Stimulated activated CD4-positive, alpha-beta T cell treated with anti-CD3 and anti-CD28 coated beads, Interleukin-1b, Interleukin-23, amount 100 ng/mL, for 24 hours (primary cell): ENCODE measurements at places on chromosomes 1 and 21.
A peak's percentile ranks its signal among the peaks of the same experiment; 100 is the strongest.

GRCh38 chr1:228842094-228842775 lies 107.0 kb downstream of the RHOU start:
- DNase-seq, result no peak

GRCh38 chr21:26850116-26850643 lies 5.0 kb upstream of the ADAMTS1 start:
- DNase-seq, result no peak

DNA sequence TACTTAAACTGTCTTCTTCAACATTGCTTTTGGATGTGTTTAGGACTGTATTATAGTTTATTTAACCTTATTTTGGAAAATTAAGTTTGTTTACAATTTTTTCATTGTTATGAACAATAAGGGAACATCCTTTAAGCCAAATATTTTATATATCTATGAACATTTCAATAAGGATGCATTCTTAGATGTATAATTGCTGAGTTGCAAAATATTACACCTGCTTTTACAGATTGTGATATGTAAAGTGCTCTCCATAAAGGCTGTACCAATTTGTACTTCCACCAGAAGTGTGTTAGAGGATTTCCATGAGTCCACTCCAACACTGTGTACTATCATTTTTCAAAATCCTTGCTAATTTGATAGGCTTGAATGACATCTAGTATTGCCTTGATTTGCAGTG lies 7.7 kb downstream of the IL23R start:
- no peak for DNase-seq

GRCh38 chr1:165637427-165637826 lies 6.4 kb downstream of the MGST3 start:
- no peak for DNase-seq

DNA sequence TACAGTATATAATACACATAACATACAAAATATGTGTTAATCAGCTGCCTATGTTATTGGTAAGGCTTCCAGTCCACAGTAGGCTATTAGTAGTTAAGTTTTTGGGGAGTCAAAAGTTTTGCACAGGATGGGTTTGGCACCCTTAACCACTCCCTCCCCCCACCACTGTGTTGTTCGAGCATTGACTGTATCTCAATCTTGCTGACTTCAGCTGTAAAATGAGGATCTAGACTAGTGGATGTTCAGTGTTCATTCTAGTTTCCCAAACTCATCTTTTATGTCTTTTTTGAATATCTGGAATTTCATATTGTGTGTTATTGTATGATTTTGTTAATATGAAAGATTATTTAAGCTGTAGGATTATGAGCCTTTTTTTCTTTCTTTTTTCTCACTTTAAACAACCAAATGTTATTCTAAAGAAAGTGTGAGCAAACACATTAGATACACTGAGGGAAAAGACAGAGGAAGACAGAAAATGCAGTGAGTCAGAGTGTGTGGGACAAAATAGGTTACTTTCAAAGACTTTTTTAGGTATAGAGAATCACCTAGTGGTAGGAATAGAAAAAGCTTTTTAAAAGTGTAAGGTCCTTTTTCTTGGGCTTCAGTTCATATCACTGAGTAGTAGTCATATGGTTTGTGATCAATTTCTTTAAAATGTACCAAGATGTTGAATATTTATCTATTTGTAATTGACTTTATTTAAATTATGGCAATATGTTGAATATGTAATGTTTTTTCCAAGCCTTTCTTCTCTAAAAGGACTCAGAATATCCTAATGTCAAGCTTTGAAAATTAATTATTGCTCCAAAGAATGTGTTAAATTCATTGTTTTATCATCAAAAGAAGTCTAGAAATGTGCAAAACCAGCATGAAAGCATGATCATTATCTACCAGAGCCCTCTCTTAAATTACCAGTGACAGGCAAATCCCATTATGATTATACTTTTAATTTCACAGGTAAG lies 17.9 kb upstream of the CENPF start:
- no peak for DNase-seq

GRCh38 chr1:155160128-155160527 lies 13.0 kb downstream of the KRTCAP2 start:
- no peak for DNase-seq

- DNase-seq, result no peak
These were observed 8.8 kb downstream of the FAM151A start for GRCh38 chr1:54614563-54614962.

DNA sequence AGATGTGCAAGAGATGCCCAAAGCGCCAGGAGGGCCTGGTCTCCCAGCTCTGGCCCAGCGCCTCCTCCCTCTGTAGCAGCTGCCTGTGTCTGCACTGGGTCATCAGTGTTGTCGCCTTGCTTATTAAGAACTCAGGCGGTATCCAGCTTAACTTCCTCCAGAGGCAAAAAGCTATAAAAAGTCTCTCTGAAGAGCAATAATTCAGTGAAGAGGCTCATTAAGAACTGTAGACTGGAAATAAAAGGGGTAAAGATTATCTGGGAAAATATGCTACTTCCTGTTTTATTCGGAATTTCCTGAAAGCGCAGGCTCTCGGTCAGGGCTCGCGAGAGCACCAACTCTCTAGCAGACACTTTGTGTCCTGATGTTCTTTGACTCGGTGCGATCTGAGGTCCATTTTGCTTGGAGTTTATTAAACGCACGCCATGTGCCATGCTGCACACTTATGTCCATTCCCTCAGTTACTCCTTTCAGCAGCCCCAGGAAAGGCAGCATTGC lies 70.4 kb downstream of the MRPS6 start:
- no peak for DNase-seq

- no peak for DNase-seq
These were observed 20.6 kb downstream of the LAMC2 start for GRCh38 chr1:183206538-183207122.

DNA sequence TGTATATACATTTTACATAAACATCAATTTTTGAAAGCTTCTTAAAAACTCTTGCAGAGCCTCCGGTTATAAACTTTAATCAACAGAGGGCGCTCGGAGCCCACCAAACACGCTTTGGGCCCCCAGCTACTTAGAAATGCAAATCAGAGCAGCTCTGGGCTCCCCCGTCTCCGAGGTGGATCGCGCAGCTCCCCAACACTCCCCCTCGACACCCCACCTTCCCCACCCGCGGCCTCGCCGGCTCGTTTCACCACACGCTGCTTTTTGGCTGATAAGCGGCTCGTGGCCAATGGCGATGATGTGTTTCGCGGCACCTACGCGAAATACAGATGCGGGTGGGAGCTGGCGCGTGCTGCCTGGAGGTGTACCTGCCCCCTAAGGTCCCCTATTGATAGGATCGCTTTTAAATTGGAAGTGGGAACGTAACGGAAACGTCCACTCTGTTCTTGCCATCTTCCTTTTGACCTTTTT lies 1.7 kb upstream of the KIF26B start:
- DNase-seq, result peak; percentile 41

DNA sequence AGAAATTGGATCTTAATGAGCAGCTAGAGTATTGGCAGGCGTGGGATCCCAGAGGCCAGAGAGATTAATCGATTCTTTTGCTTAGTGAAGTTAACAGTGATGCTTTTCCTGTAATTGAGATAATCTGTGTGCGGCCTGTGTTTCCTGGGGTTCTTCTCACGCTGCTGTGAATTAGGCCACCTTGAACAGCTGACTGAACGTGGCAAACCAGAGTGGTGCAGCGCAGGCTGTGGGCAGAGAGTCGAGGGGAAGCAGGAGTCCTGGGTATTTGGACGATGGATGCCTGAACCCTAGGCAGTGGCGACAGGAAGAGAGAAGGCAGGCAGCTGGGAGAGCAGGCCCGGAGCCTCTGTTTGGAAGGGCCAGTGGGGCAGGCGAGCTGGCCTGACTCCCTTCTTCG lies 51.7 kb downstream of the RYR2 start:
- no peak for DNase-seq

GRCh38 chr21:38477226-38477625 lies 21.1 kb downstream of the ERG start:
- no peak for DNase-seq

DNA sequence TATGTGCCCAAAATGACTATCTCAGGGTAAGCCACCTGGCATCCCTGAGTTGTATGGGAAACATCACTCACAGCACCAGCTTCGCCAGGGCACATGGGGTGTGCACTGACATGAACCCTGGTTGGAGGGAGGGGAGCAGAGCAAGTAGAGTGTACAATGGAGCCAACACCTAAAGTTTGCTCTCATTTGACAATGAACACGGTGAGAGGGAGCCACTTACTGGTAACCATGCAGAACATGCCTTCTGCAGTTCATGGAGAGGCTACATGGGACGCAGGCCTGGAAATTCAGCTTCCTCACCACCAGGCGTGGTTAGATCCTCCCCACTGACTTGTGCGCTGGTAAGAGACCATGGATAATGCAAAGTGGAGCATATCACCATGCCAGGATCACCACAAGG lies 10.0 kb upstream of the CPLANE2 start:
- no peak for DNase-seq

DNA sequence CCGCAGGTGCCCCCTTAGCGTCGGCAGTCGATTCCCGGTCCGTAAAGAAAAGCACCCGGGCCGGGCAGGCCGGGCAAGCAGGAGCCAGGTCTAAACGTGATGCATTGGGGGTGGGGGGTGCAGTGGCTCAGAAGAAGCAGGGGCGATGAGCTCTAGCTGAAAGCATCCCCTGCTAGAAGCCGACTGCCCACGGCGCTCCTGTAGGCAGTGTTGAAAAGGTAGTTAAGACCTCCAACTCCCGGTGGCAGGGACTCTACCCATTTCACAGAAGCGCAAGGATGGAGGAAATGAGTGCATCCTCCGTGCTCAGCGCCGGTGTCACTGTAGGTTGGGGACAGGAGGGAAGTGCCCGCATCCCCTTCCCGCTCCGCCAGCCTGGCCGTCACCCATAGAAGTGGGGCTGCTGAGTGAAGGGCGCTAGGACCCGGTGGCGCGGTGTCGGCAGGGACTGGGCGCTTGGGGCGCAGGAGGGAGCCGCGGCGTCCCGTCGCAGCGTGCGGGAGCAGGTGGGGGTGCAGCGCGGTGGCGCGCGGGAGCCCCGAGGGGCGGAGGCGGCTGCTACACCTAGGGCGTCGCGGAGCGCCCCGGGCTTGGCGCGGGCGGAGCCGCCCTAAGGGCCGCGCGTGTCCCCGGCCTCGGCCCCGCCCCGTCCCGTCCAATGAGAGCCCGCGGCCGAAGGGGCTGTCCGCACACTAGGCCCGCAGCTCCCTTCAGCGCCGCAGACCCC lies at the start of gene WNT2B:
TSS of gene WNT2B (plus strand) at position 688 of the 727 bp plus-strand sequence. CDS start 298 bp downstream, outside the sequence.
- no peak for DNase-seq

- no peak for DNase-seq
These were observed 29.4 kb upstream of the TRIM17 start for GRCh38 chr1:228445843-228446650.

- DNase-seq, result no peak
These were observed 856 bp downstream of the NRDC start for GRCh38 chr1:51877434-51878307.

DNA sequence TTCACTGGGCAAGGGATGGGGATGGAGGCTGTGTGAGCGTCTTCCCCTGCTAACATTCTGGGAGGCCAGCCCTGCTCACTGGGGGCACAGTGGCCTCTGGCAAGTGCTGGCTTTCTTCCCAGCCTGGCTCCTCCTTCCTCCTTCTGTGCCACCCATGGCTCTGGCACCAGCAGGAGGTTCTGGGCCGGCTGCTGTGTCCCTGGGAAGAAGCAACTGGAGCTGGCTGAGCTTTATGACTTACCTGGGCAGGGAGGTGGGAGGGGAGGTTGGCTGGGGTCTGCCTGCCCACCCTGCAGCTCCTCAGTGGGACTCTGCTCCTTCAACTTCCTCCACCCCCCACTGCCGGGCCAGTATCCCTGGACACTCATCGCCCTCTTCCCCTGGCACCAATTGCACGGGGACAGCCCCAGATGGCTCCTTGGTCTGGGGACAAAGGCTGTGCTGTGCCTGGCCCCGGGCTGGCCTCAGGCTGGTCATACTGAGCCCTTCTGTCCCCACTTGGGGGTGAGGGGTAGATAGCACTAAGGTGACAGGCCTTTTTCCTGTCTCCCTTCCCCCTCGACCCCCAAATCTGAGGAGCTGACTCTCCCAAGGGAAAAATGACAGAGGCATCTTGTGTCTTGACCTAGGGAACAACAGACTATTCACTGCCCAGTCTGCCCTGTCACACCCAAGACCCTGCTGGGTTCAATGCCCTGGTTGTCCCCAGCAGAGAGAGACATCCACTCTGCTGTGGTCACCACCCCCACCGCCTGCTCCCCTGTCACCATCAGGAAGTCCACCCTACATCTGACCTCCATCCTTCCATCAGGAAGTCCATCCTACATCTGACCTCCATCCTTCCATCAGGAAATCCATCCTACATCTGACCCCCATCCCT lies 14.4 kb downstream of the CDK18 start:
- no peak for DNase-seq
